ENCODE measurements at places on chromosomes 12 and 14. TPM values are rescaled to one million over a fixed set of nuclear protein-coding genes. Genes with fewer than 3 reads are reported as not detected.
A peak's percentile ranks its signal among the peaks of the same experiment; 100 is the strongest.

Gene RALGAPA1
- total RNA-seq = 17.6 TPM

GRCh38 chr12:56676851-56677580, 11.1 kb downstream of the PTGES3 start:
- no peak for DNase-seq

DNA sequence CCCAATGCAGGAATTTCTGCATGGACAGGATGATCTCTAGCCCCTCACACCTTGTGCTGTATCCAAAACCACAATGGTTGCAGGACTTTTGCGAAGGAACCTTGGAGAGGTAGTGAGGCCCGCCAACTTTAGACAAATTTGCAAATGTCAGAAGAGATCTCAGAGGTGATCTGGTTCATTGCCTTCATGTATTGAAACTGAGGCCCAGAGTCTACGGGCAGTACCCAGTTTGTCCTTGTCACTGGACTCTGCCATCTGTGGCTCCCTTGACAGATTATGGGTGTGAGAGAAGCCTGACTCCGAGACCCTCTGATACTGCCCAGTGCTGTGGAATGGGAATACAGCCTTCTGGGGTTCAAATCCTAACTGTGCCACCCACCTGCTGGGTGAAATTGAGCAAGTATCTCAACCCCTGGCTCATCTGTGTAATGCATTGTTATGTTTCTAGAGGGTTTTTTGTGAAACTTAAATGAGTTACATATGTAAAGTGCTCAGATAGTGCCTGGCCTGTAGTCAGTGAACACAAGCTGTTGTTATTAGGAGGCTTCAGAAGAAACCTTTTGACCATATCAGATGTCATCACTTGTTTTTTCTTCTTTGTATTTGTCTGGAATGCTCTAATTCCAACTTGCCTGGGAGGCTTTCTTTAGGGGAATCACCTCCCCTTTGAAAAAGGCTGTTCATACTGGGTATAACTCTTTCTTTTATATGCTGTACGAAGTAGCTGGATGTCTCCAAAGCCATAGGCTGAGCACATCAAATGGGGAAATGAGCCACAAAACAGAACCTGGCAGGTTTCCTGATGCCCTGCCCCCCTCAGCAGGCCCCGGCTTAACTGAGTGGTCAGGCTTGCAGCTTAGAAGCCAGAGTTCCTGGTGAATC, 71.4 kb upstream of the SRSF5 start:
- peak; percentile 79 for DNase-seq

- no peak for DNase-seq
Observed at GRCh38 chr14:100587763-100588411, 670 bp upstream of the BEGAIN start.

DNA sequence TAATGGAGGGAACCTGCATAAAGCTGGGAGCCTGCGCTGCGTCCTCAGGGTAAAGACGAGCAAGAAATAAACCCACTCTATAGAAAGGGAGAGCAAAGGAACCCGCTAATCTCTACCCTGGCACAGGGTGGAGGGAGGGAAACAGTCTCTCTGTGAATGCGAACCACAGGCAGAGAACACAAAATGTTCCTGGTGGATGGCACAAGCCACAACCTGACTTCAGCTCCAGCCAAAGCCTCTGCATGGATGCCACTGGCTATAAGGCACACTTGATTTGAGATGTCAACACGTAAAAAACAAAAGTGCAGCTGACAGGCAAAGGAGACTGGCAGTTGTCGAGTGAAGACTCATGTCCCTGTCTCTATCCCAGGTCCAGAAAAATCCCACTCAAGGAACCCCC, 32.4 kb downstream of the CHGA start:
- no peak for DNase-seq

Gene PTGDR
- total RNA-seq = not detected

Gene TRMT5
- 9.3 TPM for total RNA-seq

Gene B4GALNT3
- total RNA-seq = 2.3 TPM

GRCh38 chr14:64930085-64930843, 12.3 kb downstream of the GPX2 start:
- DNase-seq = no peak

GRCh38 chr14:35079742-35080141, 33.7 kb downstream of the FAM177A1 start:
- DNase-seq = no peak

- no peak for DNase-seq
Observed at GRCh38 chr12:1559676-1560091, 34.7 kb downstream of the FBXL14 start.

GRCh38 chr12:29562110-29562804, 64.8 kb upstream of the OVCH1 start:
- no peak for DNase-seq

DNA sequence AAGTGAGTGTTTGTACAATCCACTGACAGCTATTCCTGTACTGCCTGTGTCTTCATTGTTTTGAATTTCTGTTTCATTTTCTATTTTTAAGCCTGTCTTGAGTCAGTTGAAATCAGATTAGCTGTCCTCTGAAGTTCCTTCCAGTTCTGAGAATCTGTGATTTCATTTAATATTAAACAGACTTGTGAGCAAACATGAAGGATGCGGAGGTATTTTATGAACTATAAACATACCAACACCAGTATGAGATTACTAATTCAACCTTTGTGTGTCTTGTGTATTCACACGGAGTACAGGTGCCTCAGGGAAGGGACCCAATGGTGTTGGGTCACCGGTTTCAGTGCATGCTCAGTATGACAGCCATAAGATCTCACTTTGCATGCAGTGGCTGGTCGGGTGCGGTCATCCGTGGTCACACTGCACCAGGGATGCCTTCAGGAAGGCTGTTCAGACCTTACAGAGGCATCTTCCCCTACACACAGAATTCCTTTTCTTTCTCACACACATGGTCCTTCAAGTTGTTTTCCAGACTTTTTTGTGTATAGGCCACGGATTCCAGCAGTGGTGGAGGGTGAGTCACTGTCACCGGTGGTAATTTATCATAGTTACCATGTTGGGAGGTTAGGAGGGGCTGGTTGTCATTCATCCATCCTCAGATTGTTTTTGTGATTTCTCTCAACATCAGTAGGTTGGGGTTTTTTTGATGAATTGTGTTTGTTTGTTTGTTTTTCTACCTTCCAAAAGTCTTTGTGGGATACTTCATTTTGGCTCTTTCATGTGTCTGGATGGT, 103.0 kb upstream of the SFSWAP start:
- DNase-seq = no peak

DNA sequence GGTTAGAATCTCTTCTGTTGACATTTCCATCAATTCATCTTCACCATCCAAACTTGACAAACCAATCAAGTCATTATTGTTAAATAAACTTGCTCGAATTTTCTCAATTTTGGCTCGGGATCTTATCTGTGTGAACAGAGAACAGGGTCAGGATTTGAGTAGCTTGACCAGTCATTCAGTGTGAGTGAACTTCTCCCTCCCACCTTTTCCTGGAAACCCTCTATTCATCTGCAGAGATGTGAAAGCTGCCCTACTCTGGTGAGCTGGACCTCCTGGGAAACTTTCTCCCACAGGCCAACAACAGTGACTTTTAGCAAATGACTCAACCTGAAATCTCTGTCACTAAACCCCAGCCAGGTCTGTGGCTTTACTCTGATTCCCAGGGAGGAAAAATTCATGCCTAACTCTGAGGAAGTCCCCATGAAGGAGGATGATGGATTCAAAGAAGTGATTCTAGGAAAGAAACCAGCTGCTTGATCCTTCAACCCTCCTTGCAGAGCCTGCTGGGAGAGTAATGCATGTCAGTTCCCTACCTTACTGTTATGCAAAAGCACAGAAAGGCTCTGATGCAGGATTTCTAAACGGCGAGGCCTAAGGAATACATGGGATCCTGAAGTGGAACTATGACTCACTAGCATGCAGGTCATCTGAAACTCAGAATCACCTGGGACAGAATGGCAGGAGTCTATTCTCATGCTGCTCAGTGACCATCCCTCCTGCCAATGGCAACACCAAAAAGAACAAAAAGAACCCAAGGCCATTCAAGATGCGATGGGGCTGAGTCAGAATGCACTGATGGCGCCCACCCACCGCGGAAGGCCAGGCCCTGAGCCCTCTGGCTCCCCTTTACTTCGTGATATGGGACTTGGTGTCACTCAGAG, 58.0 kb downstream of the TRAFD1 start:
- DNase-seq = peak; percentile 17

- DNase-seq = no peak
Observed at GRCh38 chr14:59424341-59425071, 40.7 kb downstream of the GPR135 start.

- DNase-seq = no peak
Observed at GRCh38 chr12:112905451-112906089, 1.2 kb upstream of the OAS1 start.

Gene CIDEB
- total RNA-seq = not detected

DNA sequence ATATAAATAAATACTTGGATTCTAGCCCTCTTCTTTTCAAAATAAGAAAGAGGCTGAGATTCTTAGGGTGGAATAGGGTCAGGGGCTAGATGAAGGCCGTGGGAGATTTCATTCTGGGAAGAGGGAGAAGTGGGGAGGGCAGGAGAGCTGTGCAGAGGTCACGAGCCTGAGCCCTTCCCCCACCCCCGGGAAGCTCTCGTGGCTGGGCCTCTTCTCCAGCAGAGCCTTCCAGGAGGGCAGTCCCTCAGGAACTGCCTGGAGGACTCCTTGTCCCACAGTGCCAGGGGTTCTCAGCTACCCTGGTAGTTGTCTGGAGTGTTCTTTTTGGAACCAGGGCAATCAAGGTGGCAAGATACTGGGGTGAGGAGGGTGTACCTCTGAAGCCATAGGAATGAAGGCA, 94.0 kb downstream of the ESR2 start:
- no peak for DNase-seq

DNA sequence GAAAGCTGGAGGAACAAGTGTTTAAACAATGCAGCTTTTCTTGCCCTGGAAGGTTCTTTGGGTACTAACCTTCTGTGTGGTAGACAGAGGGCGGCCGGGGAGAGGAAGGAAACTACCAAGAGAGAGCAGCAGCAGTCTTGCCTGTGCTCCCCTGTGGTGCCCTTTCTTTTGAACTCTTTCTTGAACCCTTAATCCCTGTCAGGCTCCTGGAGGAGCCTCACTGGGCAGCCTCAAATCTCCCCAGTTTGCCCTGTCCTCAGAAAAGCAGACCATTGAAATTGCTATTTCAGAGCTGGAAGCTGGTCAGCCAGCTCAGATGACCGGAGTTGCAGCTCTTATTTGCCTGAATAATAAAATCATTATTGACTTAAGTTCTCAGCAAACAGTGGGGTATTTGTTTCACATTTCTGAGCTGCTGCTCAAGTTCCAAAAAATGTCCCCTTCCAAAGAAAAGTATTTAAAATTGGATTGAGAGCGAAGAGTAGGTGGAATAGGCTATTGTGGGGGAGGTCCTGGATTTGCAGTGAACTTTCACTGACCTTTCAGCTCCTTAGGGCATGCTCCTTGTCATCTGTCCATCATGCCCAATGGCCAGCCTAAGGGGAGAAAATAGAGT, 42.1 kb upstream of the RNASE3 start:
- DNase-seq = peak; percentile 15

GRCh38 chr12:32944195-32944594, 47.6 kb upstream of the PKP2 start:
- no peak for DNase-seq

Gene FGD6
- total RNA-seq = 3.9 TPM

GRCh38 chr14:57464008-57464730, 29.5 kb downstream of the CCDC198 start:
- DNase-seq = no peak

- no peak for DNase-seq
Observed at GRCh38 chr12:30067146-30067545, 283.4 kb upstream of the TMTC1 start.

Gene HPD
- 20.0 TPM for total RNA-seq

Gene SLC25A47
- total RNA-seq = 0.06 TPM

Gene TPH2
- not detected for total RNA-seq

All from G401 (cell line).